ENCODE measurements at places on chromosomes 12 and 14. TPM values are rescaled to one million over a fixed set of nuclear protein-coding genes. Genes with fewer than 3 reads are reported as not detected.

- no peaks in the 10 kb centered on the region for H3K27me3 ChIP-seq
- no peaks in the 10 kb centered on the region for H3K36me3 ChIP-seq
- no peak overlapping the region for H3K27ac ChIP-seq
Measured at GRCh38 chr12:94037444-94037843, 110.9 kb upstream of the PLXNC1 start.

GRCh38 chr14:38880643-38881524, 222.2 kb downstream of the SEC23A start:
- no peak overlapping the region for H3K4me3 ChIP-seq
- no peaks in the 10 kb centered on the region for H3K27me3 ChIP-seq
- no peak overlapping the region for H3K27ac ChIP-seq
- no peak for DNase-seq
- no peaks in the 10 kb centered on the region for H3K36me3 ChIP-seq

DNA sequence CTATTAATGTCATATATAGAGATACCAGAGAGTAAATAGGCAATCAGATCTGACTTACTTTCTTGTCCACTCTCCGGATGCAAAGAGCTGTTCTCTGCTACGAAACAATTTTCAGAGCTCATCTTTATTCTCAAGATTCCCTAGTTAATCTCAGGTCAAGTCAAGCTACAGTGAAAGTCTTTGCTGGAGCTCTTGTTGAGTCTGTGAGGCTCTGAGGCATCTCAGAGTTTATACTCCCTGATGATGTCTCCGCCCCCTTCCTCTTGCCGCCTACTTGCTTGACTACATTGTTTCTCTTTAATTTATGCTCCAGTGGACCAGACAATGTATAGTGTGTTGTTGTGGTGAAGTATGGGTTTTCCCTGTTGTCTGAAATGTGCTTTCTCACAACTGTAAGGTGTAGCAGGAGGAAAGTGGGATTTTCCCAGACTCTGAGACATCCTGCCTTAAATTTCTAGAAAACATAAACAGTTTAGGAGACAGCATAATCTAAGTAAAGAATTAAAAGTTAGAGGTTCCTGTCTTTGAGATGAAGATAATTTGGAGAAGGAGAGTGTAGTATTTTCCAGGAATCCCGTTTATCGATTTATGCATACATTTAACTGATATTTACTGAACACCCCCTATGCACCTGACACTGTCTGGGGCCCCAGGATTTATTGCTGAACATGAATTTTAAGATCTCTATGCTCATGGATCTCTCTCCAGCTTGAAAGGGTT, at the start of gene CD69:
Gene CD69 (minus strand): TSS at position 203 of the 720 bp plus-strand sequence. CDS start 81 bp downstream, at position 122.
- no peaks in the 10 kb centered on the region for H3K36me3 ChIP-seq
- peak within 1 kb of the TSS; percentile 39 for H3K4me3 ChIP-seq
- no peaks in the 10 kb centered on the region for H3K27me3 ChIP-seq
- DNase-seq, result no peak
- no peaks in the 10 kb centered on the region for H3K4me1 ChIP-seq
- peak within 1 kb of the TSS; percentile 69 for H3K27ac ChIP-seq

DNA sequence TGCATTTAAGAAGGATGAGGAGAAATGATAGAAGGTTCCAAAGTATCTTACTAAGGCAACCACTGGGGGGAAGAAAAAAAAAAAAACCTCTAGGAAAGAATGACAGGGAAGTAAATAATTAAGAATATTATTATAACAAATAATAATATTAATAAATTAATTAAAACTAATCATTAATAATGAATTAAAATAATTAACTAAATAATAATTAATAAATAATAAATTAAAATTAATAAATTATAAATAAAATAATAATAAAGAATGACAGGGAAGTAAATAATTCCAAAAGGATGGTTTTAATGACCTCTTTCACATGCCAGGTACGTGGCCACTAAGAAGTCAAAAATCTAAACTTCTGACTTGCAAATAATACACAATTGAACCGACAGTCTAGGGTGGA, 9.9 kb downstream of the DBX2 start:
- no peaks in the 10 kb centered on the region for H3K4me1 ChIP-seq
- no peaks in the 10 kb centered on the region for H3K36me3 ChIP-seq
- no peaks in the 10 kb centered on the region for H3K27me3 ChIP-seq

DNA sequence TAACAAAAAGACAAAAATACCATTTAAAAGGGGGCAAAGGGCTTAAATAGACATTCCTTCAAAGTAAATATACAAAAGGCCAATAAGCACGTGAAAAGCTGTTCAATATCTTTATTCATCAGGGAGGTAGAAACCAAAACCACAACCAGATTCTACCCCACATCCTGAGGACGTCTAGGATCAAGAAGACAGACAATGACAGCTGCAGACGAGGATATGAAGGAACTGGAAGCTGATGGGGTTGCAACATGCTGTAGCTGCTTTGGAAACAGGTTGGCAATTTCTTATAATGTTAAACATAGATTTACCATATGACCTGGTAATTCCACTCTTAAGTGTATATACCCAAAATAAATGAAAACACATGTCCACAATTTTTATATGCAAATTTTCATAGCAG, 85.1 kb upstream of the C14orf180 start:
- no peak for DNase-seq
- no peak overlapping the region for H3K4me3 ChIP-seq
- H3K27ac ChIP-seq, result no peak overlapping the region
- no peaks in the 10 kb centered on the region for H3K27me3 ChIP-seq

- H3K27me3 ChIP-seq, result no peaks in the 10 kb centered on the region
- H3K4me1 ChIP-seq, result no peaks in the 10 kb centered on the region
- no peak overlapping the region for H3K27ac ChIP-seq
- no peak for DNase-seq
- no peaks in the 10 kb centered on the region for H3K36me3 ChIP-seq
- H3K4me3 ChIP-seq, result no peak overlapping the region
Measured at GRCh38 chr14:89489761-89490437, 72.9 kb upstream of the FOXN3 start.

GRCh38 chr12:81170072-81170471, 92.2 kb downstream of the ACSS3 start:
- no peak overlapping the region for H3K4me3 ChIP-seq
- H3K4me1 ChIP-seq, result no peaks in the 10 kb centered on the region
- H3K27ac ChIP-seq, result no peak overlapping the region
- no peak for DNase-seq

DNA sequence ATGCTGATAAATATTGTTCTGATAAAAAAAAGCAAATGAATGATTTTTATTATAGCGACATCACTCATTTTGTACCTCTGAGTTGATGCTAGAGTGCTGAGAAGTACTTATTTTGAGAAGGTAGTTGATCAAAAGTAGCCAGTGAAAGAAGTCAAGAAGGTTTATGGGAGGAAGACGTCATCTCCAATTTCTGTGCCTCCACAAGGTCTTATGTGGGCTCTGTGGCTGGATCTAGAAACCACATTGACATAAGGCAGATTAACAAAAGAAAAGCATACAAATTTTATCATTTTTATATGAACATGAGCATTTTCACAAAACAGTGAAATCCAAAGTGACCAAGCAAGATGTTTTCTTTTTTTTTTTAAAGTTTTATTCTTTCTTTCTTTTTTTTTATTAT, 289.5 kb upstream of the FAR2 start:
- H3K36me3 ChIP-seq, result no peaks in the 10 kb centered on the region
- H3K27ac ChIP-seq, result no peak overlapping the region
- no peak overlapping the region for H3K4me3 ChIP-seq

DNA sequence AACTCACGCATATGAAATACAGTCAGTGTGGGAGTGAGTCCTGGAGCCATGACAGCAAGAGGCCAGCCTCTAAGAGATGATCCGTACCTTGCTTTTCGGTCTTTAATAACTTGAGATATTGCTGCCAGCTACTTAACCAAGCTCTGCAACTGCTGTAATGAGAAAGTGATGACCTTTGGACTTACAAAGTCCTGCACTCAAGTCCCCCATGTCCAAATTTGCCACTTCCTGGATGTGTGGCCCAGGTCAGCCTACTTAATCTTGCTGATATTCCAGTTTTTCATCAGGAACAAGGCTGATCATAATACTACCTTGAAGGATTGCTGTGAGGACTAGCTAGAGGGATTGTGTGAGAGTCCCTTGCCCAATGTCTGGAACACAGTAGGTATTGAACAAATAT, 33.8 kb upstream of the DUSP6 start:
- no peaks in the 10 kb centered on the region for H3K27me3 ChIP-seq
- no peak overlapping the region for H3K27ac ChIP-seq
- no peaks in the 10 kb centered on the region for H3K36me3 ChIP-seq

GRCh38 chr12:108643941-108644810, 10.5 kb upstream of the SELPLG start:
- no peaks in the 10 kb centered on the region for H3K27me3 ChIP-seq
- H3K36me3 ChIP-seq, result peaks cover 38% of the 10 kb centered on the region
- DNase-seq, result peak; percentile 87
- H3K4me3 ChIP-seq, result no peak overlapping the region
- peaks cover 46% of the 10 kb centered on the region for H3K4me1 ChIP-seq
- H3K27ac ChIP-seq, result peak overlapping the region; percentile 79

GRCh38 chr12:24414480-24414879, 465.0 kb upstream of the SOX5 start:
- no peak for DNase-seq
- H3K27ac ChIP-seq, result no peak overlapping the region
- H3K27me3 ChIP-seq, result no peaks in the 10 kb centered on the region
- no peaks in the 10 kb centered on the region for H3K4me1 ChIP-seq
- no peak overlapping the region for H3K4me3 ChIP-seq

DNA sequence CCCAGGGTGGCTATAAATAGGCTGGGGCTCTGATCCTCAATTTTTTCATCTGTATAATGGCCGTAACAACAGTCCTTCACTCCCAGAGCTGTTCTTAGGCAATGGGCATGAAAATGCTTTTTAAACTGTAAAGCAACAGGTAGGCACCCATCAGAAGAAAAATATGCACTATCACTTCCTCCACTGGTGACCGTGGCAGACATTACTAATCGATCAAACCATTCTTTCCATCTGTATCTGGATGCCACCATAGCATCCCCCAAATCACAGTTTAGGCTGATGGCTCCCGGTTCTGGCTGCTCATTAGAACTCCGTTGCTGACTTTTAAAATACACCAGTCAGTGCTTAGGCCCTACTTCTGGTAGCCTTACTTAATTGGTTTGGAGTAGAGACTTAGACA, 11.2 kb downstream of the KRT71 start:
- no peaks in the 10 kb centered on the region for H3K4me1 ChIP-seq
- no peak for DNase-seq
- no peaks in the 10 kb centered on the region for H3K36me3 ChIP-seq
- H3K4me3 ChIP-seq, result no peak overlapping the region
- H3K27me3 ChIP-seq, result no peaks in the 10 kb centered on the region

SLC38A6 gene
- 24.3 TPM for total RNA-seq

DHH gene
- 2.1 TPM for total RNA-seq

TRIM9 gene
- total RNA-seq, result 0.32 TPM

TAS2R7 gene
- total RNA-seq, result not detected

Measured in upper lobe of right lung (tissue), 1 donor.